ENCODE measurements at places on chromosomes 16 and 17. TPM values are rescaled to one million over a fixed set of nuclear protein-coding genes. Genes with fewer than 3 reads are reported as not detected.

DNA sequence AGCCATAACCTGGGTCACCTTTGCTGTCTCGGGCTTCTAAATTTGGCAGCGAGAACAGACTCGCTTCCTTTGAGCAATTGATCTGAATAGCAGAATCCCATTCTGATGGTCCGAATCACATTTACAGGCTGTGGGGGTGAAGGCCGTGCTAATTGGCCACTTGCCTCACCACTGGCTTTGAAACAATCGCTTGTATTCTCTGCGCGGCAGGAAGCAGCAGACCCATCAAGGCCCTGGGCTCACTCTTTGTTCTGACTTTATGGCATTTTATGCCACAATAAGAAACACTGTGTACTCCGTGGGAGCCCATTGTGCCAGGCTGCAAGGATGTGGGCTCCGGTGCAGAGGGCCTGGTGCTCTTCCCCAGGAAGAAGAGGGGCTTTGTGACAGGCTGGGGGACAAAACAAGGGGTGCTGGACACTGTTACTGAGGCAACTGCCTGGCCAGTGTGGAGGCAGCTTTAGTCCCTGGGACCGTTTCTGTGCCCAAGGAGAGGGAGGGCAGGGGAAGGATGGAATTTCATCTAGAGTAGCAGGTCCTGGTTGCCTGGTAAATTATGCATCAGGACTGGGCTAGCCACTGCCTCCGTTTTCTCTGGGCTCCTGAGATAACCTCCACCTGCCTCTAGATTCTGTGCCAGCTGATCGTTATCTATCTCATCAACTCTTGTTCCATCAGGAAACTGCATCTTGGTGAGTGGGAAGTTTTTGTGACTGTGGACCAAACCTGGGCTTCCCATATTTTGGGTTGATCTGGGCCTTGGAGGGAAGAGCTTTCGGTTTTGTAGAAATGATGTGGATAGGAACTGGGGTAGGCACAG lies 78.5 kb downstream of the MRC2 start:
- H3K4me3 ChIP-seq, result peak overlapping the region; percentile 52
- no peaks in the 10 kb centered on the region for H3K27me3 ChIP-seq
- DNase-seq, result peak; percentile 69
- no peaks in the 10 kb centered on the region for H3K36me3 ChIP-seq
- peaks cover 7% of the 10 kb centered on the region for H3K4me1 ChIP-seq

Gene TEKT1
- not detected for total RNA-seq

- no peaks in the 10 kb centered on the region for H3K27me3 ChIP-seq
- H3K4me1 ChIP-seq, result no peaks in the 10 kb centered on the region
- no peak overlapping the region for H3K4me3 ChIP-seq
- H3K27ac ChIP-seq, result no peak overlapping the region
- no peaks in the 10 kb centered on the region for H3K36me3 ChIP-seq
Measured at GRCh38 chr17:59498530-59499307, 66.7 kb upstream of the DHX40 start.

- DNase-seq, result no peak
- no peak overlapping the region for H3K27ac ChIP-seq
- H3K27me3 ChIP-seq, result no peaks in the 10 kb centered on the region
- H3K4me3 ChIP-seq, result peak overlapping the region; percentile 63
- H3K36me3 ChIP-seq, result no peaks in the 10 kb centered on the region
Measured at GRCh38 chr17:81870131-81870980, 781 bp downstream of the ARHGDIA start.

Gene CD300H
- total RNA-seq, result not detected

GRCh38 chr17:73288534-73289302 lies 23.1 kb downstream of the CDC42EP4 start:
- H3K36me3 ChIP-seq, result peaks cover 3% of the 10 kb centered on the region
- no peaks in the 10 kb centered on the region for H3K27me3 ChIP-seq
- peaks cover under 1% of the 10 kb centered on the region for H3K4me1 ChIP-seq

- no peak for DNase-seq
- H3K4me1 ChIP-seq, result 0 out of 2 replicates have a peak, but pooled peaks cover 2% of the 10 kb centered on the region
- no peak overlapping the region for H3K27ac ChIP-seq
- no peaks in the 10 kb centered on the region for H3K27me3 ChIP-seq
Measured at GRCh38 chr17:56130631-56131030, 22.6 kb upstream of the ANKFN1 start.

DNA sequence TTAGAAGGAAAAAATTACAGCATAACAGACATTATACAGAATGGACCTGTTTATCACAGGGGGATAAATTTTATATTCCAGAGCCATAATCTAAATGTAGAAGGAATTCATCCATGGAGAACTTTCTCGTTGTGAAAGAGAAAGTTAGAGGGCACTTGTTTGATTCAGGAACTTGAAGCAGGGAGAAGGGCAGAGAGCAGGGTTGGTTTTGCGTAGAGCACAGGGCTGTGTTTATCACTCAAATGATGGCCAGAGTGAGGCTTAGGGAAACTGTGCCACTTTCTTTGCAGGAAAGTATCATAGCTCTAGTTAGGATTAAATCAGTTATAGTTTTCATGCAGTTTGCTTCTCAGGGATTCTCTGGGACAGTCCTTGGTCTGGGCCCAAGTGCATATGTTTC lies 29.1 kb upstream of the MED13 start:
- H3K27me3 ChIP-seq, result no peaks in the 10 kb centered on the region
- H3K4me1 ChIP-seq, result no peaks in the 10 kb centered on the region
- no peak for DNase-seq
- no peaks in the 10 kb centered on the region for H3K36me3 ChIP-seq
- no peak overlapping the region for H3K27ac ChIP-seq

DNA sequence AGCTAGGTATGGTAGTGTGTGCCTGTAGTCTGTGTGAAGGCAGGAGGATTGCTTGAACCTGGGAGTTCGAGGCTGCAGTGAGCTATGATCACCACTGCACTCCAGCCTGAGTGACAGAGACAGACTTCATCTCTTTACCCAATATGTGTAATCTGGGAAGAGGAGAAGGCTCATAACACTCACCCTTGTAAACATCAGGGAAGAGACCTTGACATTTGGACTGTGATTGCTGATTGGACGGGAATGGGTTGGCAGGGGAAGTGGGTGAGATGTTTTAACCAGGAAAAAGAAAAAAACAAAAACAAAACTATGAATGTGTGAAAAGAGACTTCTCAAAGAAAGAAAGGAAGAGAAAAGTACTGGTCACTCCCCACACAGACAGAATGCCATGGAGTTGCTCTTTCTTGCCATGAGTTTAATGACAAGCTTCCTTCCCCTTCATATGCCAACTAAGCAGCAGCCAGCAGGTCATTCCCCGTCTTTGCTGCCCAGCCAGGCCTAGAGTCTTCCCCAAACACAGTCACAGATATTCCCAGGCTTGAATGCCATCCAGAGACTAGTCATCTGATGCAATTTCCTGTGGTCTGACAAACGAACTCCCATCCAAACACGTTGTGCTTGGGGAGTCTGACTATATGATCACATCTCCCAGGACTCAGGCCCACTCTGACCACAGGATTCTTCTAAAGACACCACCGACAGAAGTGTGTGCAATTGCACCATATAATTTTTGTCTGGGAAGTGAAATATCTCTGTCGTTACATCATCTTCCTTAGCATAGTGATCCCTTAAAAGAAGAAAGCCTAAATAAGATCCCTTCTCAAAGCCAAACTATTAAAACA lies 3.6 kb upstream of the XAF1 start:
- no peaks in the 10 kb centered on the region for H3K4me1 ChIP-seq
- no peak for DNase-seq
- no peaks in the 10 kb centered on the region for H3K27me3 ChIP-seq

Gene GAST
- not detected for total RNA-seq

DNA sequence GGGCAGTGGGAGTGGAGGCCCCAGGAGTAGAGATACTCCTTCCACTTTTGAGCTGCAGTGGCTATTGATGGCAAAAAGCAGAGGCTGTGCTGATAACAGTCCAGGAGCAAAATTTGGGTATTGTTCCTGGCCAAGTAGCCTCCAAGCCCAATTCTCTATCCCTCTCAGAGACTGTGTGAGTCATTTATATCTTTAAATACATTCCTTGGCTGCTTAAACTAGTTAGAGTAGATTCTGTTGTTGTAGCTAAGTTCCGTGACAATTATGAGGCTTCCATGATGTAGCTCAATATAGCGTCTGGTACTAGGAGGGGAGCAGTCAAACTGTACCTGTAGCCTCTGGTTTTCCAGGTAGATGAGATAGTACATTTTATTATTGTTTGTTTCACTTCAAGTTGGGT lies 19.9 kb upstream of the UBE2G1 start:
- no peaks in the 10 kb centered on the region for H3K27me3 ChIP-seq
- no peak overlapping the region for H3K27ac ChIP-seq
- peaks cover 2% of the 10 kb centered on the region for H3K4me1 ChIP-seq
- no peak for DNase-seq
- H3K4me3 ChIP-seq, result no peak overlapping the region

Measured in H1 (cell line).